ENCODE measurements at places on chromosomes 11 and 22. TPM values are rescaled to one million over a fixed set of nuclear protein-coding genes. Genes with fewer than 3 reads are reported as not detected.

DNA sequence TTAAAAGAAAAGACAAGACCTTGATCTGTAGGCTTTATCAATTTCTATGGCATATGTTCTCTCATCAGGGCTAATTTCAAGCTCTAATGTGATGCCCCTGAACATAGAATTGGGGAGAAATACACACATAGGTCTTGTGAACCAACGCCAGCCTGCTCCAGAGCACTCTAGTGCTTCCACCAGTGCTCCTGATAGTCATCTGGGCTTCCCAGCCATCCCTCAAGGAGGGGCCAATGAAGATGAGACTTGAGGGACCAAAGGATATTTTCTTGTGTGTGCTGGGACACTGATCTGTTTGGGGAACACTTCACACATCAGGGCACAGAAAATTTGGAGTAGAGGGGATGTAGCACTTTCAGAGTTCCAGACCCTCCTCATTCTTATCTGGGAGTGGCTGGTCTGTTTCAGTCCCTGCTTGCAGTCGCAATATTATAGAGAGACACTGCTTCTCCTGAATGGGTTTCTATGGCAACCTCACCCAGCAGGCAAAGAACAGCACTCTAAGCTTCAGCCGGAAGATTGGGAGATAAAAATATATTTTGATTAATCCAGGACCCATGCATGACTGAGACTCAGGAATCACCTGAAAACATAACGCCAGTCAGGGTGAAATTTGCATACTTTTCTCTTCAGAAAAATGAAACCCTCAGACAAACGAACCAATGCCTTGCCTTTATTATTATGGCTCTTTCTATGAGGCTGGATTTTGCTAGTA, 28.4 kb upstream of the SCN3B start:
- no peak for DNase-seq

GRCh38 chr11:45722144-45722543, 56.7 kb upstream of the CHST1 start:
- DNase-seq, result no peak

GRCh38 chr22:31347251-31348008, 1.3 kb upstream of the PATZ1 start:
- peak; percentile 86 for DNase-seq

DNA sequence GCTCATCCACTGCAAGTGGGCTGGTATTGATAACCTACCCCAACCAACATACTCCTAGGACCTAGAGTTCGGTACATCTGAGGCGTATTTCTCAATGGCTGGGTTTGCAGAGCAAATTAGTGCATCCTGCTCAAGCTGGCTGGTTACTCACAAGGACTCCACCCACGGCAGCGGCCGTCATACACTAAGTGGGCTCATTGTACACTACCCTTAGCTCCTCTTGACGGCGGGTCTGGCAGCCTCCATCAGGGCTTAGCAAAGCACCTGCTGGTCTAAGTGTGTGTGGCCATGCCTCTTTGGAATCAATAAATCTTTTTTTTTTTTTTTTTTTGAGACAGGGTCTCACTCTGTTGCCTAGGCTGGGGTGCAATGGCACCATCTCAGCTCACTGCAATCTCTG, 20.2 kb upstream of the KCNJ11 start:
- DNase-seq, result no peak

GRCh38 chr22:33823552-33823951, 96.7 kb downstream of the LARGE1 start:
- DNase-seq, result peak; percentile 27

DNA sequence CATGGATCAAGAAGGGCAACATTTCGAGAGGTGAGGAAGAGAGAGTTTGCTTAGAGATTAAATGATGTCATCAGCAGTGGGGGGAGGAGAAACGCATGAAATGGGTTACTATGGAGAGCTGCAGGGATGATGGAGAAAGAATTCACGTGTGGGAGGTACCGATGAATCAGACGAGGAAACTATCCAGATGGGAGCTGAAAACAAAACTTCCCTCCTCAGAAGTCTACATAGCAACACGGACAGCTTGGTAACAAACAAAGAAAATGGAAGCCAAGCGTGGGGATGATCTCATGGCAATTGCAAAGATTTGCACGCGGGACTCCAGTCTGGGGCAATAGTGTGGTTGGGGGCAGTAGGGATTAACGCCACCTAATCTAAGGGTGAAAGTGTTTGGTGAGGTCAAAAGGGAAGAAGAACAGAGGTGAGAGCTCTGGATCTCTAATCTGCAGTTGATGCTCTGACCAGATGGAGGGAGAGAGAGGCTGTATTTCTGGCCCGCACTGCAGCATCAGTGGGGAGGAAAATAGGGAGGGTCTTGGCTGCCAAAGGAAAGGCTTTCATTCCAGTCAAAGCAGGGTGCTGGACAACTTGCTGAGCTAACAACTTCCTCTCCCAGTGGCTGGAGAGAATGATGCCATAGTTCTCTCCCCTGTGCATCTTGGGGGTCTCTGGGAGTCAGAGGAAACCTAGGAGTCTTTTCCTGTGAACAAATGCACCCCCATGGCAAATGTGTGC, 43.4 kb upstream of the CSNK2A3 start:
- peak; percentile 98 for DNase-seq

DNA sequence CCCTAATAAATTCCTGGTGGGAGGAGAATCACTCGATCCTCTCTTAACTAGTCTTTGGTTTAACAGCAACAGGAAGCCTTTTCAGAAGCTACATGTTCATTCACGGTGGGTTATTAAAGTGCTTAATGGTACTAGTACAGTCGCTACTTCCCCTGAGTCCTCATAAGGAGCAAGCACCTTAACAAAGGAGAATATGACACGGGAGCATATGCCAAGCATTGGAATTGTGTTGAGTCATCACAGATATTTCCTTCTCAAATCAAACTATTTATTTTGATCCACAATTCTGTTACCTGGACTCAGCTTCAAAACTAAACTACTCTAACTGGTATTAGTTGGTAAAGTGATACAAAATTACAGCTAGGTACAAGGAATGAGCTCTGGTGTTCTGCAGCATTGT, 177.5 kb upstream of the CTSC start:
- no peak for DNase-seq

GRCh38 chr11:45982656-45983470, 60.4 kb downstream of the LARGE2 start:
- DNase-seq, result peak; percentile 84

DNA sequence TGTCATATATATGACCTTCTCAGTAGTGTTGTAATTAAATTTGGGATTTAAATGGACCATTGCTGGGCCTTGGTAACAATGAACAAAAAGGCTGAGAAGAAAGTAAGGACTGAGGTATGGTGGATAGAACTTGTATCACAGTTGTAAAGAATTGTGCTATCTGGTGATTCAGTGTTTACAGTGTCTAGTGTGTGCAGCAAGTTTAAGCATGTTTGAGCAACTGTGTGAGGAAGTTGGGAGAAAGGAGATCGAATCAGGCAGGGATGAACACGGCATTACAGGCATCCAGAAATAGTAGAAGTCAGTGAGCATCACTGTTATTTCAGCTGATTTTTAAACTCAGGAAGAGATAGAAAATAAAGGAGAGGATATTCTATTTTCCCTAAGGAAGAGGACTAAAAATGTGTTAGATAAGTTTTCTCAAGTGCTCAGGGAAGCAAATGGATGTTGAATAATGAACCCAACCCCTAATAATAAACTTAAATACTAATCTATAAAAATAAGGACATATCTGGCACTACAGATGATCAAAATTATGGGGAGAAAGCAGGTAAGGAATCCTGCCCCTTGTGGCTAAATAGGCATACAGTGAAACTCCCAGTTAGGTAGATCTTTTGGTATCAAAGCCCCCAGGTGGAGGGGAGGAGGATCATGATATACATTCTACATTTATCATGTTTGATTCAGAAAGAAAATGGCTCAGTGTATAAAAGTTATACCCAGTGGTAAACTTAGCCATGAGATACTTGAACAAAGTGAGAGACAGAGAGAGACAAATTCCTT, 361.0 kb upstream of the ANO3 start:
- DNase-seq, result no peak

DNA sequence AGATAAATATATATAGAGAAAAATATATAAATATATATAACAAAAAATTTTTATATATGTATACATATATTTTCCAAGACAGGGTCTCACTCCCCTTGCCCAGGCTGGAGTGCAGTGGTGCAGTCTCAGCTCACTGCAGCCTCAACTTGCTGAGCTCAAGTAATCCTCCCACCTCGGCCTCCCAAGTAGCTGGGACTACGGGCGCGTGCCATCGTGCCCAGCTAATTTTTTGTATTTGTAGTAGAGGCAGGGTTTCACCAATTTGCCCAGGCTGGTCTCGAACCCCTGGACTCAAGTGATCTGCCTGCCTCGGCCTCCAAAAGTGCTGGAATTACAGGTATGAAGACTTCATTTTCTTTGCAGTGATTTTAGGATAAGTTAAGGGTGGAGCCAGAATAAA, 38.9 kb upstream of the SEPTIN5 start:
- DNase-seq, result no peak

- DNase-seq, result no peak
Measured at GRCh38 chr11:8022876-8023275, 35.7 kb downstream of the EIF3F start.

GRCh38 chr11:61111786-61112517, 9.7 kb downstream of the CD5 start:
- no peak for DNase-seq

- DNase-seq, result no peak
Measured at GRCh38 chr22:35044607-35045390, 21.2 kb upstream of the ISX start.

- no peak for DNase-seq
Measured at GRCh38 chr22:49577168-49578060, 250.3 kb downstream of the BRD1 start.

GRCh38 chr11:5620651-5621521, 3.9 kb upstream of the TRIM34 start:
- peak; percentile 91 for DNase-seq

- peak; percentile 97 for DNase-seq
Measured at GRCh38 chr22:29031227-29032011, 30.2 kb downstream of the C22orf31 start.

- DNase-seq, result no peak
Measured at GRCh38 chr11:9250139-9250582, 15.0 kb downstream of the DENND5A start.

GRCh38 chr11:112223121-112223520, 3.1 kb upstream of the PTS start:
- DNase-seq, result peak; percentile 66

DNA sequence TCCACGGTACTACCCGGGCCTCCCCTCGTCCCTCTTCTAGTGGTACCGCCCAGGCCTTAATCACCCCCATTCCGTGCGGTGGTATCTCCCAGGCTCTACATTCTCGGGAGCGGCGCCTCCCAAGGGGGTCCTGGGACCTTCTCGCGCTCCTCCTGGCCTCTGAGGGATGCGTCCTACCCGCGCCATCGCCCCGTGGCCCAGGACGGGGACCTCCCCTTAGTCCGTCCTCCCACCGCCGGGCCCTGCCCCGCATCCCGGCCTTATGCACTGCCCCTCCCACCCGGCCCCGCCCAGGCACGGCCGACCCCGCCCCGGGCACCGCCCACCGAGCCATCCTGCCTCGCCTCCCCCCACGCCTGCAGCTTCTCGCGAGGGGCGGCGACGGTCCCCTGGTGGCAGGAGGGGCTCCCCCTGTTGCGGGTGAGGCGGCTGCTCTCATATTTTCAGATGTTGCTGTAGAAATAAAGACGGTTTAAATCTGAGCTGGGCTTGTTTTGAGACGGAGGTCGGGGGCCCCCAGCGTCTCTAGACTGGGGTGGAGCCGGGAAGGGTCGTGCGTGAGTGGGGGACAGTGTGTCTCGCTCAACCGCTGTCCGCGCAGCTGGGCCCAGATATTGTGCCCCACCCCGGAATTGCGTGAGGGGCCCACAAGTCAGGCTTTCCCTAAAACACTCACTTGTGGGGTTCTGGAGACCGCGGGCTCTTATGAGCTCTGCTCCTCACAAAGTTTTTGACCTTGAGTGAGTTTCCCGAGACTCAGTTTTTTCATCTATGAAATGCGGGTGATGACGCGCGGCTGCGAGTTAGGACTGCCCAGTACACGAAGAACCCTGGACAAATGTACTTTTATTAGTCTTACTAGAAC, 828 bp upstream of the RAB1B start:
- DNase-seq, result peak; percentile 90

DNA sequence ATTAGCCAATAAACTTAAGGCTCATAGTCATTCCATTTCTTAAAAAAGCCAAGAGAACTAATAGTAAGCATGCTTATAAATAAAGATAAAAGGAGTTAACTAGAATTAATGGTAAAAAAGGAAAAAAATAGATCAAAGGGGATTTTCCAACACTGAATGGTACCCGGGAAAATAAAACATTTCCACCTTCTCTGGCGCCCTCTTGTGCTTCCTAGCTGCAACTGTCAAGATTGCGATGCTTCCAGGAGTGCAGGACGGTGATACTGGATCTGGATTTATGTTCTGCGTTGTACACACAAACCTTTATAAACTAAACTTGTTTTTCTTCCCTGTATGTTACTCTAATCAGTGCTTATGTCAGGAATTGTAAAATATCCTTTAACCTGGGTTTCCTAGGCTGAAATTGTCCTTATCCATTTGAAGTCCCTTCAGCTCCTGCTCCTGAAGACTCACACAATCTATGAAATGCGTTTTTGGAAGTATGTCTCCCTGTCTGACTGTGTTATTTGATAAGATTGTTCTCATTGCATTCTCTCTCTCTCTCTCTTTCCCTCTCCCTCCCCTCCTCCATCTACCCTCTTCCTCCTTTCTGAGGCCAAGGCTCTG, 9.6 kb upstream of the HTATIP2 start:
- DNase-seq, result peak; percentile 71

DNA sequence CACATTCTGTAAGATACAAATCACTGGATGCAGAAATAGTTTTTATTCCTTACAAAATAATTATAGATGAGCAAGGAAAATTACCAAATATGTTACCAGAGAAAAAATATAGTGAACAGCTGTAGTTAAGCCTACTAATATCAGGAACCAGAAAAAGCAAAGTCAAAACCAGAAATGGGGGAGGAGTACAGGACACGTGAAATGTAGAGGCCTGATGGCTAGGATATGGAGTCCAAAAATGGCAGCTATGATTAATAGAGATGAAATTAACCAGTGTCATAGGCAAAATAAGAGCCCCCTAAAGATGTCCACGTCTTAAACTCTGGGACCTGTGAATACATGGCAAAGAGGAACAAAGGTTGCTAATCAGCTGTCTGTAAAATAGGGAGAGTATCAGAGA, 34.1 kb downstream of the MRE11 start:
- DNase-seq, result no peak

DEPDC7 gene
- total RNA-seq, result 5.3 TPM

SHISA8 gene
- total RNA-seq, result not detected

GRAMD1B gene
- 14.8 TPM for total RNA-seq

ANAPC15 gene
- 38.7 TPM for total RNA-seq

OR52I2 gene
- not detected for total RNA-seq

FBLN1 gene
- total RNA-seq, result 137 TPM

NAALAD2 gene
- total RNA-seq, result 0.76 TPM

POU2F3 gene
- not detected for total RNA-seq

OR11H1 gene
- total RNA-seq, result not detected

TRIM51 gene
- total RNA-seq, result not detected

KDM4D gene
- total RNA-seq, result 1.4 TPM

PATE2 gene
- total RNA-seq, result not detected

CALCA gene
- 1.3 TPM for total RNA-seq

HPX gene
- total RNA-seq, result 0.22 TPM

CHKB gene
- total RNA-seq, result 38.7 TPM

NXPE4 gene
- total RNA-seq, result not detected

PIWIL4 gene
- total RNA-seq, result 2.8 TPM

All from GM23248 (cell line).